ENCODE measurements at places on chromosomes 13 and 19.

- no peak for DNase-seq
Measured at GRCh38 chr13:21219036-21219381, 42.6 kb downstream of the MRPL57 start.

GRCh38 chr19:17834350-17835181, 13.2 kb downstream of the JAK3 start:
- DNase-seq = no peak

DNA sequence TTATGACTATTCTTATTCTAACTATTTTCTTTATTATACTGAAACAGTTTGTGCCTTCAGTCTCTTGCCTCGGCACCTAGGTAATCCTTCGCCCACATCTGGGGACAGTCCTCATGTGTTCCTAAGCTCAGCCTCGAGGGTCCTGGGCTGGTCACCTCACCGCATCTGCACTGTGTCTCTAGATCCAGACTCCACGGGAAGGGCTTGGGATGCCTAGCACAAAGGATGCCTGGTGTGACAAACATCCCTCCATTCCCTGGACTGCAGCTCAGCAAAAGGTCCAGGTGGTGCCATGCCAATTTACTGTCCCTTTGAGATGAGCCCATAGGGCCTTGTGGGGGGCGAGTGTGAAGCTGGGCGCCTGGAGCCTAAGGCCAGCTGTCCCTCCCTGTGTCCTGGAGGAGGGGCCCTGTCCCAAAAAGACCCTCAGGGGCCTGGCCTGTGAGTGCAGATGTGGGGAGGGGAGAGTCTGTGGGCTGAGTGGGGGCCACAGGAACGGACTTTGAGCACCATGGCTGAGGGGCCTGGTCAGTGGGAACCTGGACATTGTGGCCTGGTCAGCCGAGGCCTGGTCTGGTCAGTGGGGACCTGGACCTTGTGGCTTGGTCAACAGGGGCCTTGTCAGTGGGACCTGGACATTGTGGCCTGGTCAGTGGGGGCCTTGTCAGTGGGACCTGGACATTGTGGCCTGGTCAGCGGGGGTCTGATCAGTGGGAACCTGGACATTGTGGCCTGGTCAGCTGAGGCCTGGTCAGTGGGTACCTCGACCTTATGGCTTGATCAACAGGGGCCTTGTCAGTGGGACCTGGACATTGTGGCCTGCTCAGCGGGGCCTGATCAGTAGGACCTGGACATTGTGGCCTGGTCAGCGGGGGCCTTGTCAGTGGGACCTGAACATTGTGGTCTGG, 45.1 kb upstream of the TPM4 start:
- DNase-seq = no peak

GRCh38 chr13:27383104-27383921, 41.1 kb upstream of the GTF3A start:
- DNase-seq = no peak

DNA sequence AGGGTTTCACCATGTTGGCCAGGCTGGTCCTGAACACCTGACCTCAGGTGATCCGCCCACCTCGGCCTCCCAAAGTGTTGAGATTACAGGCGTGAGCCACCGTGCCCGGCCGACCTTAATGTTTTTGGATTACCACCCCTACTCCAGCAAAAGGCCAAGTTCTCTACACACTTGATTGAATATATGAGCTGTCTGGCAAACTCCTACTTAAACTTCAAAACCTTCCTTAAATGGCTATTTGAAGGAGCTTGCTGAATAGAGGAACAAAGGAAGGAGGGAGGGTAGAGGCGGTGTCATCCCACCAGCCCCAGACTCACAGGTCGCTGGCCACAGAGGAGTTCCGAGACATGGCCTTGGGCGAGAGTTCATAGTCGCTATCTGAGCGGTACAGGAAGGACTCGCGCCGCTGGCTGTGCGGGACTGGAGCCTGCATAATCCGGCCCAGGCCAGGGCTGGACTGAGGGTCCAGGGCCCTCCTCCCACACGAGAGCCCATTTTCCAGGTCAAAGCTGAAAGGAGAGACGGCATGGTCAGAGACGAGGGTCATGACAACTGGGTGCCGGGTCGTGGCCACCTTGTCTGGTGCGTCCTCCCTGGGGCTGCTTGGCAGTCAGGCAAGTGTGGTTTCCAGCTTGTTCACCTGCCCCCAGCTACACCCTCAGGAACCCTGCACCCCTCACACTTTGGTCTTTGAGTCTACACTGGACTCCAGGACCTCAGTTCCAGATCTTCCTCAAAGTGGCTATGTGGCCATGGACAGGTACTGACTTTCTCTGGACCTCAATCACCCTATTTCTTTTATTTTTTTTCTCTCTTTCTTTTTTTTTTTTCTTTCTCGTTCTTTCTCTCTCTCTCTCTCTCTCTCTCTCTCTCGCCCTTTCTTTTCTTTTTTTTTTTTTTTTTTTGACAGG, 4.2 kb downstream of the PDE4C start:
- DNase-seq = no peak

DNA sequence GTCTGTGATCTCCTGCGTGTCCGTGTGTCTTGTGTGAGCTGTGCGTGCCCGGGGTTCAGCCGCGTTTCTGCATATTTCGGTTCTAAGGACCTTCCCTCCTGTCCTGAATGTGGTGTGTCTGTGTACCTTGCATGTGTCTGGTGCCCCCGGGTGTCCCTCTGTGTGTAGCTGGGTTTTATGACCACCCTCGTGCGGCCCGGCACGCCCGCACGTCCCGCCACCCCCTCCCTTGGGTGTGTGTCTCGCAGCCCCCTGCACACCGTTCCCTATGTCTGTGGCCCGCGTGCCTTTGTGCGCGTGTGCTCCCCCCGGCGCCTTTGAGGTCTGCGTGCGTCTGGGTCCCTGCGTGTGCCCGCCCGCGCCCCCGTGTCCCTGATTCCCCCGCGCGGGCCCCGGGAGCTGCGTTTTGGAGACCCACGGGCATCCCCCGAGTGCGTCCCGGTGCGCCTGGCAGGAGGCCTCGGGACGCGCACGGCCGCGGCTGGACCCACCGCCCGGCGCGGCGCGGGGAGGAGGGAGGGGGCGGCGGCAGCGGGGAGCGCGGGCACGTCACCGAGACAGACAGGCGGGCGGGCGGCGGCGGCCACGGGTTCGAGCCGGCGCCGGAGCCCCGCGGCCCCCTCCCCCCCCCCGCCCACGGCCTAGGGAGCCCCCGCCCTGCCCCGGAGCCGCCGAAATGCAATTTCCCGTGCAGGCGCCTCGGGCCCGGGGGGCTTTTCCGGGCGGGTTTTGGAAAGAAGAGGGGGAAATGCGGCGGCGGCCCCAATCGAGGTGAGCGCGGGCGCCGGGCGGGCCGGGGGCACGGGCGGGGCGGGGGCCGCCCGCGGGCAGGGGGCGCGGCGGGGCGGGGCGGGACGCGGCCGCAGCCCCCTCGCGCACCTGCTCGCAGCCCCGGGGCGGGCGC, 12.0 kb upstream of the NANOS3 start:
- no peak for DNase-seq

DNA sequence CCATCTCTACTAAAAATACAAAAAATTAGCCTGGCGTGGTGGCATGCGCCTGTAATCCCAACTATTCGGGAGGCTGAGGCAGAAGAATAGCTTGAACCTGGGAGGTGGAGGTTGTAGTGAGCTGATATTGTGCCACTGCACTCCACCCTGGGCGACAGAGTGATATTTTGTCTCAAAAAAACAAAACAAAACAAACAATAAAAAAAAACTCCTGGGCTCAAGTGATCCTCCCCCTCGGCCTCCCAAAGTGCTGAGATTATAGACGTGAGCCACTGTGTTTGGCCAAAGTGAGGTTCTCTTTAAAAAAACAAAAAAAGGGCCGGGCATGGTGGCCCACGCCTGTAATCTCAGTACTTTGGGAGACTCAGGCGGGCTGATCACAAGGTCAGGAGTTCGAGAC, 3.8 kb upstream of the JUNB start:
- no peak for DNase-seq

Measured in DMS79 (cell line).